ENCODE measurements at places on chromosomes 3 and 15. TPM values are rescaled to one million over a fixed set of nuclear protein-coding genes. Genes with fewer than 3 reads are reported as not detected.

DNA sequence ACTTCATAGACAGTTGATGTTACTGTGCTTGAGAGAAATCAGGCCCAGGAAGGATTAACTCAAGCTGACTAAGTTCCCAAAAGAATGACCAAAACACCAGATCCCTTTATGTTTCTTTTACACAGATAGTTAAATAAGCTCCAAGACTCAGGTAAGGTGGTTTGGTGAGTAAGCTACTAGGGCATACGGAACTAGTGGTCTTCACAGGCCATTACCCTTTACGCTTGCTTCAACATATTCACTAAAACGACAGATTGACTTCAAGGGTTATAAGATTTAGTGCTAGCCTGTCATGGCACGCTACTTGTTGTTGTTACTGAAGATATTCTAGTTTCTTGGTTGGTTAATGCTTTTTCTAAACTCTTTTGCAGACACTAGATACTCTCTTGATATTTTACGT is 369.3 kb downstream of the LPP start:
- peak; percentile 20 for DNase-seq

DNA sequence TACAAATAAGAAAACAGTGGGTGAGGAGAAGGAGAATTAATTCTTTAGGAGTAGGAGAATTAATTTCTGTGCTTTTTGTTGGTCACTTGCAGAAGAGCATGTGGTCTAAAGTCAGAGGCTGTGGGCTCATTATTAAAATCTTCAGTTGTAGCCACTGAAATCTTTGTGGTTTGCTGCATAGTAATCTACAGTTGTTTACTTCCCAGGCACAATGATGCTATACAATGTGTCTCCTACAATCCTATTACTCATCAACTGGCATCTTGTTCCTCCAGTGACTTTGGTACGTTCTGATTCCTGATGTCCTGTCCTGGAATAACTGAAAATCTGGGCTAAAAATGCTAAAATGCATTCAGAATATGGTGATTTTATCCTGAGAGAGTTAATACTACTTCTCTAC is 21.0 kb downstream of the IFT122 start:
- no peak for DNase-seq

IL16 gene
- polyA plus RNA-seq, result 4.9 TPM

MST1R gene
- polyA plus RNA-seq, result 2.8 TPM

TTC21A gene
- polyA plus RNA-seq, result 16.2 TPM
